ENCODE measurements at places on chromosomes 1 and 21.

- H3K4me3 ChIP-seq, result no peak overlapping the region
- DNase-seq, result no peak
- no peak overlapping the region for H3K27ac ChIP-seq
- no peaks in the 10 kb centered on the region for H3K4me1 ChIP-seq
Observed at GRCh38 chr1:230487773-230488428, 61.8 kb upstream of the PGBD5 start.

- H3K27me3 ChIP-seq, result peaks cover 12% of the 10 kb centered on the region
- no peak overlapping the region for H3K27ac ChIP-seq
- no peak overlapping the region for H3K4me3 ChIP-seq
- no peaks in the 10 kb centered on the region for H3K36me3 ChIP-seq
- H3K4me1 ChIP-seq, result no peaks in the 10 kb centered on the region
Observed at GRCh38 chr1:67590329-67590728, 94.7 kb upstream of the GADD45A start.

DNA sequence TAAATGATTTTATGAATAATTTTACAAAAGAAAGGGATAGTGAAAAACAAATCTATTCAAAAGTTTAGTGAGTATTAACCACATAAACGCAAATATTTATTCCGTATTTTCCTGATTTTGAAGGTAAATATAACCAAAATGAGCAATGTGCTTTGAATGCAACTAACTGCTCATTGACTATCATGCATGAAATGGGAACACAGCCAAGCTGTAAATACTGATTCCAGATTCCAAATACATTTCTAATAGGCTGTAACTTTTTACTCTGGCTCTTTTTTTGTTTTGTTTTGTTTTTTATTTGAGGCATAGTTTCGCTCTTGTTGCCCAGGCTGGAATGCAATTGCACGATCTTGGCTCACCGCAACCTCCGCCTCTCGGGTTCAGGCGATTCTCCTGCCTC, 41.8 kb downstream of the SELENOF start:
- H3K4me3 ChIP-seq, result no peak overlapping the region
- no peak overlapping the region for H3K27ac ChIP-seq
- no peaks in the 10 kb centered on the region for H3K27me3 ChIP-seq

DNA sequence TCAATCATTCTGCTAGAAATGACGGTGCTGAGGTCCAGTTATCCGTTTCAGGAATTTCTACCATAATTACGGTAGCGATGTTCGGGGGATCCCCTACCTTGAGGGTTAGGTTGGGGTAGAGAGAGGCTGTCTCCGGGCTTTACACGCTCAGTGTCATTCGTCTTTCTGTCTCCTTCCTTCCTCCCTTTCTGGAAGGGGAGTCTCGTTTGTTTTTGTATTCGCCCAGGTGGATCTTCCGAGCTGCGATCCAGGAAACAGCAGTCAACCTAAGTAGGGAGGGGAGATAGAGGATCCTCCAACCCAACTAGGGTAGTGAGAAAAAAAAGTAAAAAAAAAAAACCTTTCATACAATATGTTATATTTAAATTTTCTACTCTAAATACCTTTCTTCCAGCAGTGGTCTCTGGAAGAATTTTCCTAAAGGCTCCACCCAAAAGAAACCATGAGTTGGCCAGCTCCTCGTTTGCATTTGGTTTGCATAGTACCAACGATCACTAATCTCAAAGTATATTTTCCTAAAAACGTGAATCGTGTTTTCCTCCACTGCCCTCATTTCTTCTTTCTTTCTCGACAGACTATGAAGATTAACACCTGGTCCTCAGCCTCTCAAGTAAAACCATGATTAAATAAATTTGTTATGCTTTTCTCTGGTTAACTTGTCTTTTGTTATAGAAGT, 611 bp upstream of the PIK3C2B start:
- peak overlapping the region; percentile 98 for H3K4me3 ChIP-seq
- peaks cover 60% of the 10 kb centered on the region for H3K4me1 ChIP-seq
- peak overlapping the region; percentile 96 for H3K27ac ChIP-seq
- peaks cover under 1% of the 10 kb centered on the region for H3K36me3 ChIP-seq
- no peak for DNase-seq

DNA sequence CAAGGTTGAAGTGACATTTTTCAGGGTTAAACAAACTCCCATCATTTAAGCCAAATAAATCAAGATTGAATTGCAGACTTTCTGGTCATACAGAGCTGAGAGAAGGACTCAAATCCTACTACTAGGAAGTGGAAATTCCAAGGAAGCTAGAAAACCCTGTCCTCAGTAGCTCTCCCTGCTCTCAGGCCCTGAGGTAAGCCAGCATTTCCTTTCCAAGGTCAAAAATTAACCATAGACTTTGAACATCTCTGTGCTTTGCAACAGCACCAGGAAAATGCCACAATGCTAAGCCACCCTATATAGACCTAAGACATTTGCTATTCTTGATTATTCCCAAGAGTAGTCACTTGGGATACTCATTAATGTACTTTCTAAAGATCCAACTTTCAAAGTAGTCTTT, 45.1 kb downstream of the LUZP1 start:
- H3K4me3 ChIP-seq, result no peak overlapping the region
- peak overlapping the region; percentile 32 for H3K27ac ChIP-seq
- no peaks in the 10 kb centered on the region for H3K36me3 ChIP-seq

GRCh38 chr1:10555635-10556429, 81.1 kb downstream of the PEX14 start:
- H3K4me1 ChIP-seq, result peaks cover 25% of the 10 kb centered on the region
- peaks cover 8% of the 10 kb centered on the region for H3K36me3 ChIP-seq
- H3K27me3 ChIP-seq, result no peaks in the 10 kb centered on the region
- DNase-seq, result no peak
- no peak overlapping the region for H3K4me3 ChIP-seq

- H3K4me1 ChIP-seq, result no peaks in the 10 kb centered on the region
- DNase-seq, result no peak
- peaks cover 9% of the 10 kb centered on the region for H3K27me3 ChIP-seq
- H3K27ac ChIP-seq, result no peak overlapping the region
Observed at GRCh38 chr1:230831771-230832170, 36.5 kb downstream of the C1orf198 start.

DNA sequence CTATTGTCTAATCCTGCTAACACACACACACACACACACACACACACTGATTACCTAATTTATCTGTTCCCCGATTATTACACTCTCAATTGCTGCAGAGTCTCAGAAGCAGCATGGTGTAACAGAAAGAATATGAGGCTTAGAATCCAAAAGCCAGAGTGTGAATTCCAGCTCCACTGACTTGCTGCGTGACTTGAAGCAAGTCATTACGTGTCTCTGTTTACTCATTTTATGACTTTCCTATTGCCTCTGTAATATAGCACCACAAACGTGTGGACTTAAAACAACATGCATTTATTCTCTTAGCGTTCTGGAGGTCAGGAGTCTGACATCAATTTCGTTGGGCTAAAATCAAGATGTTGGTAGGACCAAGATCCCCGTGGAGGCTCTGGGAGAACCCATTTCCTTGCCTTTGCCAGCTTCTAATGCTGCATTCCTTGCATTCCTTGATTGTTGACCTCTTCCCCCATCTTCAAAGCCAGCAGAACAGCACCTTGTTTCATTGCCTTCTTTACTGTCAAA, 55.9 kb upstream of the ATP5PO start:
- no peak overlapping the region for H3K27ac ChIP-seq
- H3K36me3 ChIP-seq, result no peaks in the 10 kb centered on the region
- no peak for DNase-seq
- H3K4me1 ChIP-seq, result peaks cover 23% of the 10 kb centered on the region
- no peak overlapping the region for H3K4me3 ChIP-seq
- H3K27me3 ChIP-seq, result no peaks in the 10 kb centered on the region

DNA sequence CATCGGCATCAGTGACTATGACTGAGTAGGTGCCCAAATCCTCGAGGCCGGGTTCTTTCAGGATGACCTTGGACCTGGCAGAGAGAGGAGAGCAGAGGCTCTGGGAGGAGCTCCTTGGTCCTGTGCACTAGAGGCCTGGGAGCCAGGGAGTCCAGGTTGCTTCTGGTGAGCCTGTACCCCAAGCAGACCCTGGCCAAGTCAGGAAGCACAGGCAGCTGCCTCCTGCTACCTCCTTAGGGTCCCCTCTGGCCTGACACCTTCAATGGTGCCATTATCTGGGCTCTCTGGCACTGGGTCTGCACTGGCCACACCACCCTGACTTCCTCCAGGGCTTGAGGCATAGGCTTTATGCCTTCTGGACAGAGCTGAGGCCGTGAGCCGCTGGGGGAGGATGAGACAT, 37.7 kb downstream of the MYOM3 start:
- no peaks in the 10 kb centered on the region for H3K4me1 ChIP-seq
- peaks cover 6% of the 10 kb centered on the region for H3K27me3 ChIP-seq
- no peak overlapping the region for H3K27ac ChIP-seq
- DNase-seq, result no peak

- no peak overlapping the region for H3K4me3 ChIP-seq
- H3K4me1 ChIP-seq, result no peaks in the 10 kb centered on the region
- H3K36me3 ChIP-seq, result peaks cover 2% of the 10 kb centered on the region
- DNase-seq, result no peak
- H3K27ac ChIP-seq, result no peak overlapping the region
- peaks cover 15% of the 10 kb centered on the region for H3K27me3 ChIP-seq
Observed at GRCh38 chr1:209989525-209989924, 51.5 kb downstream of the SYT14 start.

GRCh38 chr1:91374086-91374485, 30.6 kb downstream of the HFM1 start:
- no peaks in the 10 kb centered on the region for H3K36me3 ChIP-seq
- H3K27me3 ChIP-seq, result no peaks in the 10 kb centered on the region
- no peaks in the 10 kb centered on the region for H3K4me1 ChIP-seq
- no peak overlapping the region for H3K4me3 ChIP-seq

GRCh38 chr21:42346866-42347600, 3.8 kb downstream of the TFF2 start:
- no peak for DNase-seq
- H3K36me3 ChIP-seq, result no peaks in the 10 kb centered on the region
- H3K4me1 ChIP-seq, result no peaks in the 10 kb centered on the region

DNA sequence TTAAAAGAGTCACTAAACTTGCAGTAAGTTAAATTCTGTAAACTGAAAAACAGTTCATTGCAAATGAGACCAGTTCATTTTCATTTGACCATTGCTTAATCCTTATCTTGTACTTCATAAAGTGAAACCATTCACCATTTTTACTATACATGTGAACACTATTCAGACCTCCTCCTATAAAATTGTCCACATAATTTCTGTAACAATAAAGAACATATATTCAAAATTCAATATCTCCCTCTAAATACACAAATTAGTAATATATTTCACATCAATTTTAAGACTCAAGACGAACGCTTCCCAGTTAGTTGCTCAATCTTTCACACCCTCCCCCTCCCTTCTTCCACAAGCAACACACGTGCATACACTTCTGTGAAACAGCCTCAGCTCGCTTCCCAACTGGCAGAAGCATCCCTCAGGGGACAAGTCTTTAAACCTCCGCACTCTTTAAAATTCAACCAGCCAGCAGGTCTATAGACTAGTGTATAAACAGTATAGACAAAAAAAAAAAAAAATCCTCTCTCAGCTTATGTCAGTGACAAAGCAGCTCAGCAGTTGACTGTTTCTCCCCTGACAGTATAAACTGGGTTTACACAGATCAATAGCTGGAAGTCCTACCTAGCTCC, 99.6 kb downstream of the DENND1B start:
- H3K36me3 ChIP-seq, result peaks cover 2% of the 10 kb centered on the region
- no peak overlapping the region for H3K27ac ChIP-seq
- H3K4me1 ChIP-seq, result peaks cover 14% of the 10 kb centered on the region
- no peaks in the 10 kb centered on the region for H3K27me3 ChIP-seq

DNA sequence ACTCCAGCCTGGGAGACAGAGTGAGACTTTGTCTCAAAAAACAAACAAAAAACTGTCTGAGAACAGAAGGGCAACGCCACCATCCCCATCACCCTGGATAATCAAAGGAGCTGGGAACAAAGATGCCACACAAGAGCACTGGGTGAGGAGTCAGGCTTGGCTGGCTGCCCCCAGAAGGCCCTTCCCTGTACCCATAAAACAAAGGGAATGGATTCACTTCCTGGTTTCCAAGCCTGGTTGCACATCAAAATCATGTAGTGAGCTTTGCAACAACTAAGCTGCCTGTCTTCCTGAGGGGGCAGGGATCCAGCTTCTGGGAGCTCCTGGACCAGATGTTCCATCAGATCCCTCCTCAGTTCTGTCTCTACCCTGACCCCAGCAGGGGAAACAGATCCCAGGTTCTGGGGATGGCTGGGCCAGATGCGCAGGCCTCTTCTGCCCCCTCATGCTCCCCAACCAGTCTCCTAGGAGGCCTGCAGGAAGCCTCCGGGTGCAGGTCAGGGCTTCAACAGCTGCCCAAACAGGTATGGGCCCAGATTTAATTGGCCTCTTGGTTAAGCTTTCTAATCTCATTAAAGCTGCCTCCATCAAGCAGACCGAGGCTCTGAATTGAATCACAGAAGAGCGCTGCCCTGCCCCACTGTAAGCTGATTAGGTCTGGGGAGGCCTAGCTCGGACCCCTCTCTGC, 97.8 kb downstream of the MRPL37 start:
- no peak overlapping the region for H3K27ac ChIP-seq
- no peaks in the 10 kb centered on the region for H3K27me3 ChIP-seq
- H3K4me1 ChIP-seq, result peaks cover 20% of the 10 kb centered on the region

DNA sequence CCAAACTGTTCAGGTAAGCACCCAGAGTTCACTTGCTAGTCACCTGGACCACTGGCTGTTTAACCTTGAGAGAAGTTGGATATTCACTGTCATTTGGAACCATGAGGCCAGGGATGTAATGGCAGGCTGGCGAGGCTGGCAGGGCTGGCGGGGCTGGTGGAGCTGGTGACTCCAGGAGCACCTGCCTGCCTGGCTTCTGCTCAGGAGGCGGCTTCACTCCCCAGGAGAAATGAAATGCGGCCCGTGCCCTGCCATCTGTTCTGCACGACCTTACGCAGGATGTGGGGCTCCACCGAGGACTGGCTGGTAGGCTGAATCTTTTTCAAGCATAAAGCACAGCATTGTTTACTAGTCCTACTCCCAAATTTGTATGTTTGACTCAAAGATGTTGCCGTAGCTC, 22.7 kb upstream of the MX1 start:
- no peak overlapping the region for H3K4me3 ChIP-seq
- H3K36me3 ChIP-seq, result peaks cover 62% of the 10 kb centered on the region
- peak overlapping the region; percentile 22 for H3K27ac ChIP-seq
- no peak for DNase-seq
- H3K27me3 ChIP-seq, result no peaks in the 10 kb centered on the region
- H3K4me1 ChIP-seq, result no peaks in the 10 kb centered on the region

GRCh38 chr1:41280202-41281032, 38.3 kb upstream of the SCMH1 start:
- DNase-seq, result no peak
- no peak overlapping the region for H3K27ac ChIP-seq
- peaks cover 30% of the 10 kb centered on the region for H3K27me3 ChIP-seq
- H3K36me3 ChIP-seq, result no peaks in the 10 kb centered on the region

DNA sequence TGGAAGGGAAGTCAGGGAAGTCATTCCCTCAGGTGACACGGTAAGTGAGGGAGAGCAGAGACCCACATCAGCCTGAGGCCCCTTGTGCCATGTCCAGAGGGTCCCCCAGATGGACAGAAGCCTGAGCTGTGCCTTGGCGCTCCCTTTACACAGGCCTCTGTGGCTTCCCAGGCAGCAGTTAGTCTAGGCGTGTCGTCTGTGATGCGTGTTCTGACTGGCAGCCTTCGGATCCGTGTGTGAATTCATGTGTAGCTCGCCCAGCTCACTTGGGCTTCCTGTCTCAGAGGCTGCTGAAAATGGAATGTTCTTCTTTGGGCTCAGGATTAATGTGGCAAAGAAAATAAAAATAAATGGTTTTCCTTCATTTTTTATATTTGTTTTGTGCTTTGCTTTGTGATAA, 28.3 kb downstream of the PRMT2 start:
- peaks cover 21% of the 10 kb centered on the region for H3K36me3 ChIP-seq
- H3K4me1 ChIP-seq, result peaks cover 4% of the 10 kb centered on the region
- no peak overlapping the region for H3K27ac ChIP-seq
- H3K4me3 ChIP-seq, result no peak overlapping the region

GRCh38 chr1:62271948-62272728, 47.1 kb downstream of the KANK4 start:
- H3K27me3 ChIP-seq, result peaks cover 4% of the 10 kb centered on the region
- H3K36me3 ChIP-seq, result no peaks in the 10 kb centered on the region
- no peak for DNase-seq
- H3K4me3 ChIP-seq, result peak overlapping the region; percentile 51

Data from memory B cell (primary cell).